ENCODE measurements at places on chromosomes 3 and 15. TPM values are rescaled to one million over a fixed set of nuclear protein-coding genes. Genes with fewer than 3 reads are reported as not detected.

DNA sequence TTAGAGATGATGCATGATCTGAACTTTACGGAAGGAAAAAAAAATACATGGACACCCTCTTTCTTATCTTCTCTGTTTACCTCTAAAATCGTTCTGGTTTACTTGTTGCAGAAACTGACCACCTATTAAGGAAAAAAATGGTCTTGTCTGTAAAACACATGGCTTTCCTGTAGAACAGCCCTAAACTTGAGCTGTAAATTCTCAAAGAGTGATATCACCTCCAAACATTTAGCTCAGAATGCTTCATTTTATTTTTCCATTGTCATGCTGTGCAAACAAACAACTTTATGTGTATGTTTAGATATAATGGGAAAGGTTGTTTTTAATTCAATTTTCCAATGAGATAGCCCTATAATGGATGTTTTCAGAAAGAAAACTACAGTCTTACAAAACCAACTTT lies 237.4 kb upstream of the NR2F2 start:
- ATAC-seq = no peak

GRCh38 chr15:76059320-76060117 lies at the start of gene TMEM266:
TSS of gene TMEM266 (plus strand) at chr15:76059985. CDS start at chr15:76134264, 74,279 bp downstream.
- ATAC-seq = peak; percentile 74

- no peak for ATAC-seq
Observed at GRCh38 chr3:55309336-55309735, 177.8 kb downstream of the WNT5A start.

- ATAC-seq = no peak
Observed at GRCh38 chr3:72601983-72602750, 246.1 kb downstream of the SHQ1 start.

- peak; percentile 72 for ATAC-seq
Observed at GRCh38 chr3:124995460-124995994, 60.3 kb downstream of the HEG1 start.

- no peak for ATAC-seq
Observed at GRCh38 chr3:175273573-175273972, 414.4 kb downstream of the NAALADL2 start.

GRCh38 chr3:64266983-64267382 lies 41.7 kb upstream of the PRICKLE2 start:
- ATAC-seq = no peak

DNA sequence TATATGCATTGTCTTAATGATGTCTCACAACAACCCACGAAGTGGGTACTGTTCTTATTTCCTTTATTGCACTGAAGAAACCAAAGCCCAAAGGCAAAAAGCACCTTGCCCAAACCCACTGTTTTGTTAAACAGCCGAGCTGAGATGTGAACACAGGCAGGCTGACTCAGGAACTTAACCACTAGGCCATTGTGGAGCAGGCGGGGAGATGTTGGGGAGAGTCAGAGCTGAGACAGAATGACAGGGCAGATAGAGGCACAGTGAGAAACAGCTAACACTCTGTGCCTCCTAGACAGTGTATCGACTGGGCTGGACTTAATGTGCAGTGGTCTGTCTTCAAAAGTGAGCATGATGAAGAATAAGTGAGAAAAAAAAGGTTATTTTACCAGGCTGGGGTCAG lies 56.5 kb downstream of the RPLP1 start:
- ATAC-seq = no peak

GRCh38 chr15:70154718-70155347 lies 57.1 kb upstream of the TLE3 start:
- no peak for ATAC-seq

GRCh38 chr3:146680617-146681016 lies 75.5 kb upstream of the PLSCR5 start:
- no peak for ATAC-seq

- ATAC-seq = no peak
Observed at GRCh38 chr15:58473724-58474123, 41.9 kb downstream of the LIPC start.

GRCh38 chr3:25046911-25047771 lies 380.9 kb upstream of the RARB start:
- ATAC-seq = no peak

GRCh38 chr3:105647047-105647446 lies 221.8 kb downstream of the CBLB start:
- no peak for ATAC-seq

DNA sequence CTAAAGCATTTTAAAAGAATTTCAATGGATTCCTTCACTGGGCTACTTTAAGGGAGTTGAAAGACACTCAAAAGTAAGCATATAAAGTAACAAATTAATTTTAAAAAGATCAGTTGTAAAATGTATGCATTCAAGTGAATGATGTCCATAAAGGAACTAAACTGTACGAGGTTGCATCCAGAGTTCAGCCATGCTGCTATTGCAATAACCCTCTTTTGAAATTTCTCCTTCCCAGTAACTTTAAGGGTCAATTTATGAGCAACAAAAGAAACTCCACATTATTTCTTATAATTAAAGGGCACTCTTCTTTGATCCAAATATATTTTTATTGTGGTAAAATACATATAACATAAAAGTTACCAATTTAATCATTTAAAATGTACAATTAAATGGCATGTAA lies 22.9 kb downstream of the BTLA start:
- ATAC-seq = no peak

- peak; percentile 73 for ATAC-seq
Observed at GRCh38 chr15:76139368-76140073, 79.7 kb downstream of the TMEM266 start.

DNA sequence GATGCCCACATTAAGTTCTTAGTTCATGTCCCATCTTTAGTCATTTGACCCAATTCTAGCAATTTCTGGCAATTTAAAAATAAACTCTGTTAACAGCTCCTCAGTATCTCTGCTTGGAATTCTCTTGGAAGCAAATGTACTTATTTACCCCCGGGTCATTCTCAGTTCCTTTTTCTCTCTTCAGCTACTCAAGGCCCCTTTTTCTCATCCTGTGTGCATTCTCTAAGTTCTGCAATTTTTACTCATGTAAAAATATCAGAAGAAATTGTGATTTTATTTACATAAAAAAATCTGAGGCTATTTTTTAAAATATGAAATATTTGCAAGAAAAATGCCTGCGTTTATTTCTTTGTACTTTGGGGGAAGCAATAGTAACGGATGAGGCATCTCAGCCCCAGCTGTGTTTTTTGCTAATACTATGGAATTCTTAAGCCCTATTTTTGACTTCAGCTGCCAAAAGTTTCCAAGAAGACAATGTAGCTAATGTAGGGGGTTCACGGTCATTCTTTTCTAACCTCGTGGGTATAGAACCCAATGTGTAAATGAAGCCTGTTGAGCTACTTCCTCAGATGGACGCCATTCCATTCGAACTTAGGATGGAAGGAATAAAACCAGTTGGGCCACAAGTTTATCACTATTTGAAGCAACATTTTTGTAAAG lies 20.0 kb downstream of the CERS3 start:
- no peak for ATAC-seq

DNA sequence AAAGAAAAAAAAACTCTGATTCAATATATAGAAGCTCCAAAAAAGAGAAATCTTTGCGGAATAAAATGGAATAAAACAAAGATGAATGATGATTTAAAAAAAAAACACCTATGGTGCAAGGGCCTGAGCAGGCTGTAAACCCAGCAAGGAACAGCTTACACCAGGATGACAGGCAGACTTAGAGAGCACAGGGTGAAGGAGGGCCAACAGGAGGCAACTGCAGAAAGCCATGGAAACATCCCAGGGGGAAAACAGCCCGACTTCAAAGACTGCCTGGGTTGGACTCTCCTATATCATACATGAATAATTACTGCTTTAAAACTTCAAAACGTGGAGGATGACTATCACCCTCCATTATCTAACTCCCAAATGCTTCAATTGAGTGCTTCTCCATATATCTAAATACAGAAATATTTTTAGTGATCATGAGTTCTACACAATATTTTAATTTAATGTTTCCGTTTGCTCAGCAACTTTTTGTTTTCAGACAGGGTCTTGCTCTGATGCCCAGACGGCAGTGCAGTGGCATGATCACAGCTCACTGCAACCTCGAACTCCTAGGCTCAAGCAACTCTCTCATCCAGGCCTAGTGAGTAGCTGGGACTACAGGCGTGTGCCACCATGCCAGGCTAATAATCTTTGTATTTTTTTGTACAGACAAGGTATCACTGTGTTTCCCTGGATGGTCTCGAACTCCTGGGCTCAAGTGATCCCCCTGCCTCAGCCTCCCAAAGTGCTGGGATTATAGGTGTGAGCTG lies 456.2 kb downstream of the TBL1XR1 start:
- no peak for ATAC-seq

GRCh38 chr3:127454051-127454450 lies 136.5 kb downstream of the TPRA1 start:
- ATAC-seq = no peak

- ATAC-seq = no peak
Observed at GRCh38 chr15:70319466-70319865, 221.7 kb upstream of the TLE3 start.

Gene AGBL1
- not detected for total RNA-seq

Gene FHIT
- 7.3 TPM for total RNA-seq

Gene ZDHHC19
- total RNA-seq = not detected

Gene KLHL40
- not detected for total RNA-seq

Gene UBR1
- 24.0 TPM for total RNA-seq

Gene SEMA6D
- total RNA-seq = 10.9 TPM

Gene PYGO1
- total RNA-seq = 21.9 TPM

Gene ITGB5
- 165 TPM for total RNA-seq

Measured in gastroesophageal sphincter (tissue), 4 donors.